ENCODE measurements at places on chromosomes 16 and 17.

- no peak for DNase-seq
Observed at GRCh38 chr16:8258523-8258922, 331.8 kb downstream of the TMEM114 start.

GRCh38 chr16:88292007-88292970 is 90.5 kb upstream of the ZNF469 start:
- DNase-seq, result no peak

DNA sequence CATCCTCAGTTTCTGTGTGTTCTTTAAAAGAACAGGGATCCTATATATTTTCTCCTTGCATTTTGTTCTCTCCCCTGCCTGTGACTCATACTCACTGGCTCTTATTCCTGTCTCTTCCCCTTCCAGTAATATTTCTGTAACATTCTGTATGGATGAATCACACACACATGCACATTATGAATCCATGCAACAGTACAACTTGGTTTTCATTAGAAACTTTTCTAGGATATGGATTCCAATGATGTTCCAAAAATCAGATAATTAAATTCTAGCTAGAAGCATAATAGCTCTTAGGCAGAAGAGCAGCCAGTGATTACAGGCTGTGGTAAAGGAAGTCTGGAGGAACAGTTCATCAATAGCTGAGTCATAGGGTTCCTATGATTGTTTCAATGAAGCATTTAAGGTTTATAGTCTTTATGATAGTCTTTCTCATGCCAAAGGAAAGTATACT is 119.6 kb upstream of the PMFBP1 start:
- peak; percentile 75 for DNase-seq

DNA sequence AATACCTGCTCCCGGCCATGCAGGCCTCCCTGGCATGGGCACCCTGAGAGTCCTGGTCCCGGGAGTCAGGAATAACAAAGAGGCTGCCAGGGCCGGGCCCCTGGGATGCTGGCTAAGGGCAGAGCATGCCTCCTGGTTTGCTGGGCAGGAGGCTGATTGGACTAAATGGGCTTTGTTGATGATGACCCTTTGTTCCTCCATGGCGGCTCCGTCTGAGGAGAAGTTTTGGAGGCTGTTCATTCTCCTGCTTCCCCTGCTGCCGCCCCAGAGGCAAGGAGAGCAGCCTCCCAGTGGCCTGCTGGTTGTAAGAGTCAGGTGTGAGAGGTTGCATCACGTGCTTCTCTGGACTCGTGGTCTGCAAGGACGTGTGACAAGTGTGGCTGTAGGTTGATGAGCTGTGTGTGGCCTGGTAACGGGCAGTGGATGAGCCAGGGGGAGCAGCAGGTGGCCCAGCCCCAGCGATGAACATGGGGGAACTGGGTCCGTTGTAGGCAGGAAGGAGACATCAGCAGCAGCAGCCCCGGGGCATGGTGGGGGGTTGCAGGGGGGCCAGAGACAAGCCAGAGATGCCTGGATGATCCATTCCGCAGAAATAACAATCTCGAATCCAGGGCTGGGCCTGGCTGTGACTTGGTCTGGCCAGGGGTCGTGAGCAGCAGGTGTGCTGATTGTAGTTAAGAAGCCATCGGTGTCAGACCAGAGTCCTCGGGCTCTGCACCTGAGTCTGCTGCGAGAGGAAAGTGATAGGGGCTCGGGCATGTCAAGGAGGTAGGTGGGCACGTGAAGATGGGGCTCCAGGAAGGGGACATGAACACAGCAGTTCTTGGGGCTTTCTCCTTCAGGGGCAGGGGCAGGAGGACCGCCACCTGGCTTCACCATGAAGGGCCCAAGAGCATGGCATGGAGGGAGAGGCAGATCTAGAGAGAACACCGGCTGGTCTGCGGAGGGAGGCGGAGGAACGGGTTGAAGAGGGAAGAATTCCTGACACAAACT is 101.4 kb downstream of the TNFRSF13B start:
- no peak for DNase-seq
